ENCODE measurements at places on chromosomes 3 and 15.

DNA sequence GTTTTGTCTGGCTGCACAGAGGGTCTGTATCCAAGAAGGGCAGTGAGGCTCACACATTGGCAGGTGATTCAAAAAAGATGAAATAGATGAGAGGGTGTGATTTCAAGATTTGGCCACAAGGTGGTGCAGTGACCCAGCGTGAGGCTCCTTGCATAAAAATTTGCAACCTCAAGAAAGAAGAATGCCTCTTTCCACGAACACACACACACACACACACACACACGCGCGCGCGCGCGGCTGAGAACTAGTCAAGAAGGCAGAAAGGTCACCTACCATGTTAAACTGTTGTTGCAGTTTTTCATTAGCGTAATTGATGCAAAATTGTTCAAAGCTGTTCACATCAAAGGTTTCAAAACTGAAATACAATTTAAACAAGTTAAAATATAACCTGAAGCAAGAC is 39.2 kb downstream of the MYO5C start:
- DNase-seq, result peak; percentile 80

- no peak for DNase-seq
Observed at GRCh38 chr15:65824031-65824743, 32.1 kb upstream of the DENND4A start.

DNA sequence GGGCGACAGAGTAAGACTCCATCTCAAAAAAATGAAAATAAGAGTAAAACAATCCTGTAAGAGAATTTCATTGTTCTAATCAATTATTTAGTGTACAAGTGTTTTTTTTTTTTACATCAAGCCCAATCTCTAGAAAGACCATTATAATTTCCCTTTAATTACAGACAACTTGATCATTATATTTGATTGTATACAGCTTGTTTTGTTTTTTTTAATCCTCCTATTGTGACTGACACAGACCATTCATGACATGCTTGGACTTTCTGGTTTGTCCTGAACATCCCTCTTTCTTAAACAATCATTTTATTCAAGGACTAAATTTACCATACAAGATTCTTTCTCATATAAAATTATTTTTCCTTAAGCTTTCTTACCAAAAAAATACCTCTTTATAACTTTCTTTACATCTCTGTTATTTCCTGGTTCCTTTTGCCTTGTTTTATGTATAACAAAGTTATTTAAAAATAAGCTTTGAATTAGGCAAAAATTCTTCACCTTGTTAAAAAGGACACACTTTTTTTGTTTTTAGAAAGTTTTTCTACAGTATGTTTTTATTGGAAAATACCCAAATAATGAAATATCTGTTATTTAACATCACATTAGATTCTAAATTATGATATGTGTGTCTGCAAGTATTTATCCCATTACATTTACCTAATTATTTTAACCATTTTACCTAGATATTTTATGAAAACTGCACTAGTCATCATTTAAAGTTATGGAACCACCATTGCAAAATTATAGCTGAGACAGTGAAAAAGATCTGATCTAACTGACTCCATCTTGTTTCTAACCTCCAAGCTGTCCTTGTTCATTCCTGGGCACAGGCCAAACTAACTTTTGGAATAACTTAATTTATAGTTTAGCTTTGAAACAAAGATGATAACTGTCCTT is 26.1 kb upstream of the GFM1 start:
- DNase-seq, result no peak

DNA sequence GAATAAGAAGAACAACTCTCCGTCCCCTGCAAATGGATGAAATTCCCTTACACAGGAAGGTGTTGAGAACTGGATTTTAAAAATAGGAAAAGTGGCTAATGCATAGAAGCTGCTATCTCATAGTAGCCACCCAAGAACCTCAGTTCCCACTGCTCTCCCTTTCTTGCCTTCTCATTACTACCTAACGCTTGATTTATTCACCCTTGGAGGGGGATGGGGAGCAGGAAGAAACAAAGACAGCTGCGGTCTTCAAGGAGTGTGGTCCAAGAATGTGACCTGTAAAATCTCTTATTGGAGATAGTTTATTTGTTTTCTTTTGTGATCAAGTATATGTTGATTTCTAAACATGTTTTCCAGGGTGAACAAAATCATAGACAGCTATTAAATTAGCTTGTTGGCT is 274.1 kb upstream of the CTNNB1 start:
- DNase-seq, result no peak

GRCh38 chr3:54668236-54668635 is 259.6 kb downstream of the LRTM1 start:
- DNase-seq, result no peak

GRCh38 chr3:162525066-162525742 is 1028.6 kb downstream of the OTOL1 start:
- DNase-seq, result no peak

- DNase-seq, result no peak
Observed at GRCh38 chr3:64311424-64312061, 86.3 kb upstream of the PRICKLE2 start.

GRCh38 chr15:22806664-22807063 is 20.2 kb downstream of the NIPA1 start:
- no peak for DNase-seq

DNA sequence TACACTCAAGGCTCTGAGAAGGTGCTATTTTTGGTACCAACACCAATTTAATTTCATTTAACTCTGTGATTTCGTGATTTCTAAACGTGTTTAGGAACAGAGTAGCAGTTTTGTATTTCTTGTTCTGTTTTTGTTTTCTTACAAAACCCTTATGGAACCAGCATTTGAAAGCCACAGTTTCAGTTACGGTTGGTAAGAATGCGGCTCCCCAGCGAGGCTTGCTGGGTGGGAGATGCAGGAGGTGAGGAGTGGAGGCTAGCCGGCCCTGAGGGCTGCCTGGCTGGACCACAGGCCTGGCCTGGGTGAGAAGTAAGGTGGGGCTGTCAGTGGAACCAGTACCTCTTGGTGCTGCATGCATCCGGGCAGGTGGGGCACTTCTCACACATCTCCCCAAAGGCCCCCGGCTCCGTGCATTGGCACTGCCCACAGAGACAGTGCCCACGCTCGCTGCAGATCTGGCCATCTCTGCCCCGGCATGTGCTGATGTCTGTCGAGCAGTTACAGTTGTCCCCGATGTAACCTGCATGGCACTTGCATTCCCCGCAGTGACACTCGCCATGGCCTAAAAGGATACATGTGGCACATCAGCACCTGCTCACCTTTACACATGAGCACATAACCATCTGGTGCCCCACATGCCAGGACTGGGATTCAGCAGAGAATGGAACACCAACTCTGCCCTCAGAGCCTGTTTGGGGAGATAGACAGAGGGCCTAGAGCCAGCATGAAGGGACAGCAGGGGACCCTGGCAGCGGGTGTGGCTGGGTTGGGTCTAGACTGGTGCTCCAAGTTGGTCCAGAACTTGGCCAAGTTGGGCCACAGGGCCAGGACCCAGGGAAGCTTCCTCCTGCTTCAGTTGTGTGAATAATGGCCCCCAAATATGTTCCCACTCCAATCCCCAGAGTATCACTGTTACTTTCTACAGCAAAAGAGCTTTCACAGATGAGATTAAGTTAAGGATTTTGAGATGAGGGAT is 43.4 kb downstream of the UMPS start:
- DNase-seq, result no peak

- peak; percentile 60 for DNase-seq
Observed at GRCh38 chr15:65583701-65584100, 27.2 kb downstream of the INTS14 start.

- DNase-seq, result no peak
Observed at GRCh38 chr15:78417754-78418630, 20.0 kb upstream of the IREB2 start.

DNA sequence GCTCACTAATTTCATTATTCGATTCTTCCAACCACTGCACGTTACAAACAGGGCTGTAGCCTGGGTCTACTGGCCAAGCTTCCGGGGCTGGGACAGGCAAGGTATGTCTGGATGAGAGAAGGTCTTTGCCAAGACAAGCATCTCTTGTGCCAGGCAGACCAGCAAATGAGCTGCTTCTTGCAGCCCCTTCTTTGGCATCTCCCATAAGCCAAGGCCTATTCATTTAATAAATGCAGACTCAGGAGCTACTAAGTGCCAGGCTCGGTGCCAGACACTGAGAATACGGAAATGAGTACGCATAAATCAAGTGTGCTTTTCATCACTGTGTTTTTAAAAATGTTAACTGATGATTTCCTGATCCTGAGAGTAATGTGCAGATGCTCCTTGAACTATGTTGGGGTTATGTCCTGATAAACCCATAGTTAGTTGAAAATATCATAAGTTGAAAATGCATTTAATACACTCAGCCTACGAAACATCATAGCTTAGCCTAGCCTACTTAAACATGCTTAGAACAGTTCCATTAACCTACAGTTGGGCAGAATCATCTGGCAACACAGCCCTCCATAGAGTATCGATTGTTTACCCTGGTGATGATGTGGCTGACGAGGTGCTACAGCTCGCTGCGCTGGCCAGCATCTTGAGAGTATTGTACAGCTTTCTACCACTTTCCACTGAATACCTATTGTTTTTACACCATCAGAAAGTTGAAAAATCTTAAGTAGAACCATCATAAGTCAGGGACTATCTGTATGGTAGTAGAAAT is 135.0 kb upstream of the CTDSPL start:
- no peak for DNase-seq

DNA sequence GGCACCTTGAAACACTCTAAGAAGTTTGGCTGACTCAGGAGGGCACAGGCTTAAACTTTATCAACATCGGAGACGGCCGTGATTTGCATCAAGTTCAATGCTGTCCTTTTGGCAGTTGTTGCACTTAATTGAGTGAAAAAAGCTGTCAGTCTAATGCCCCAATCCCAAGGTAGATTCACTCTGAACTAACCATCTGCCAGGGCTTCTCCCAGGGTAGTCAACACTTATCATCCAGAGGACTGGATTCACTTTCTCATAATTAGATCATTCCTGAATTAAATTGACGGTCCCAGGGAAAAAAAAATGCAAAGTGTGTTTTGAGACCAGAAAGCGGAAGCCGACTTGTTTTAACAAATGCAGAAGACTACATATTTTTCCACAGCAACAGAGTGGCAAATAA is 28.5 kb downstream of the RORA start:
- no peak for DNase-seq

DNA sequence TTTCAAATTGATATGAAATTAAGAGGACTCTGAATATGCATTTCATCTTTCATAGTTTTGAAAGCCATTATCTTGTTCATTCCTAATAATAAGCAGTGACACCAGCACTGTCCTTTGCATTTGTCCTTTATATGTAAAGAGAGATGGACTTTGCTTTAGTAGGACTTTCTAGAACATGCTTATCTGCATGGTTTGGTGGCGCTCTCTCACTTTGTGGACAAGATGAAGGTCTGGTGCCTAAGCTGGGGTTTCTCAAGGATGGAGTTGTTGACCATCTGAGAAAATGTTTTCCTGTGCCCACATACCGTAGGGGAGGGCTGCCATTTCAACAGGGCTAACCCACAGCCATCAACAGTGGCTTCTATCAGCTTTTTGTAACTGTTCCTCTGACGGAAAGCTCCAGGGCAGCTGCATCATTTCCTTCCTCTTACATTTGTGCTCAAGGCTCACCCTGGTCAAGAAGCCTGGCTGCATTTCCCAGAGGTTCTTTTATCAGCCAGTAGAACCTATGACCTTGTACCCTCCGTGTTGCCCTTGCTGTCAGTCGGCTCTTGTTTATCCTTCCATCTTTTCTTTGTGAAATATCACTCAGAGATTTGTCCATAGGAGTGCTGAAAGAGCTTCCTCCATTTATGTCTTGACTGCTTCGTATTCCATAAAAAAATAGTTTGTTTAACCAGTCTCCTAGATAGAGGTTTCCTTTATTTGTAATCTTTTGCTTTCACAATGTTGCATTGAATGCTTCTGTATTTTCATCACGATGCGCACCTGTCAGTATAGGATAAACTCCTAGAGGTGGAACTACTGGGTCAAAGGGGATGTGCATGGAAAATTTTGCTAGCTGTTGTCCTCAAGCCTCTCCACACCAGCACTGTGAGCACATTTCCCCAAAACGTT is 44.6 kb downstream of the ABHD2 start:
- no peak for DNase-seq

DNA sequence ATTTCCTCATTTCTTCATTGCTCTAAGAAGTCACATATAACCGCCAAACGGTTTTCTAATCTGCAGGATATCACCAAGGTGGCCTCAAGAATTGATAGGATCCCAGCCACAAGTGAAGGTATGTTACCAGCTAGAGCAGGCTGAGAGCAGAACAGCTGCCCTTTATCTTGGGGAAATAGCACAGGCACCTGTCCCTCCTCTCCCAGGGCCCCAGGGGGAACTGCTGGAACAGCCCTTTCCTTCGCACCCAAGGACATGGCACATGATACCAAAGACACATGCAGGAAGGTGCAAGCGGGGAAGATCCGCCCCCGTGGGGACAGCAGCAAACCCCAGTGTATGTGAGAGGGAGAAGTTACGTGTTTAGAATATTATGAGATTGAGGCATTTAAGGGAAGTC is 35.3 kb downstream of the HOMER2 start:
- no peak for DNase-seq

GRCh38 chr15:40481341-40482074 is 10.7 kb downstream of the CHST14 start:
- no peak for DNase-seq

- no peak for DNase-seq
Observed at GRCh38 chr3:155481089-155481488, 187.6 kb upstream of the STRIT1 start.

DNA sequence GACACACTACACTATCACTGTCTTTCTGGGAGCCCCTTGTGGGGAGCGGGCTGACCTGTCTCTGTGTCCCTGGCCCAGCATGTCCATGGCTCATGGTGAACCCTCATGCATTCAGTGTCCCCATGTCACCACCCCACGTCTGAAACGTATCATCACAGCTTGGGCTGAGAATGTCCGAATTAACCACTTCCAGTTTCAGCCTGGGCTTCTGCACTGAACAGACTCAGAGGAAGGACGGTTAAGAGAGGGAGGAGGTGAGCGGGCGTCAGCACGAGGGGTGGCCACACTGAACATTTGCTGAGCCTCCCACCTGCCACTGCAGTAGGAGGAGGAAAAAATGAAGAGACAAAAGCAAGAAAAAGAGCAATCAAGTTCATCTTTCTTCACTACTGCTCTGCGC is 30.5 kb downstream of the ATP2B2 start:
- DNase-seq, result no peak

DNA sequence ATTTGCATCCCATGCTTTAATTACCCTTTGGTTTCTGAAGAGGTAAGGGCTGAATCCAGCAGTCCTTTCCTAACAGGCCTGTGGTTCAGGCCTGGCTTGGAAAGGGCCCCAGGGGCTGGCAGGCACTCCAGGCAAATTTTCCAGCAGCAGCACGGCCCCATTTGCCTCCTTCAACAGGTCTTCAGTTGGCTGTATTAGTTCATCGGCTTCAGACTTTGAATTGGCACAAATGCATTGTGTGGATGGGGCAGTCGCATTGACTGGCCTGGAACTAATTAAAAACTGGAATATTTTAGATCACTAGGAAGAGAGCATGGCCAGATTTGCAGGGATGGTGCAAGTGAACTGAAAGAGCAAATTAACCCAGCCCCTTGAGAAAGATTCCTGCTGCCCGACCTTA is 207.8 kb upstream of the MCTP2 start:
- no peak for DNase-seq

GRCh38 chr15:74630284-74631086 is 14.8 kb downstream of the CLK3 start:
- no peak for DNase-seq

GRCh38 chr3:123085293-123085931 is 18.6 kb downstream of the PDIA5 start:
- no peak for DNase-seq

Data from CD4-positive, alpha-beta T cell treated with Interleukin-6 at 100 ng/mL for 8 hours (primary cell).